A549 treated with CORT108297 at 1 μM for 4 hours (cell line): ENCODE measurements at places on chromosomes 11 and 22. TPM values are rescaled to one million over a fixed set of nuclear protein-coding genes. Genes with fewer than 3 reads are reported as not detected.

The RBMXL2 gene
- total RNA-seq: not detected in 5 replicates

The PHOX2A gene
- total RNA-seq: not detected in 5 replicates

The CDHR5 gene
- total RNA-seq: 0.03 to 0.08 TPM in 2 of 5 replicates, not detected in the others

The ELP4 gene
- 7.7 to 9.2 TPM (median 8.2 TPM) in 5 replicates for total RNA-seq

The BBOX1 gene
- total RNA-seq: 0.05 to 0.39 TPM in 2 of 5 replicates, not detected in the others

The TRPC6 gene
- 0.74 to 1.4 TPM (median 0.96 TPM) in 5 replicates for total RNA-seq

The GDPD5 gene
- total RNA-seq: 7.4 to 13.6 TPM (median 10.7 TPM) in 5 replicates

The OR51B4 gene
- not detected in 5 replicates for total RNA-seq

The SCGB1D2 gene
- 0.30 TPM in 1 of 5 replicates, not detected in the others for total RNA-seq

The ZNF280B gene
- total RNA-seq: 1.3 to 1.6 TPM (median 1.5 TPM) in 5 replicates

The OR51F1 gene
- not detected in 5 replicates for total RNA-seq

The XKR3 gene
- total RNA-seq: not detected in 5 replicates

The MAP6 gene
- 1.5 to 1.9 TPM (median 1.7 TPM) in 5 replicates for total RNA-seq

The CAPN5 gene
- total RNA-seq: 6.8 to 9.8 TPM (median 8.6 TPM) in 5 replicates

The HSPB2 gene
- not detected in 5 replicates for total RNA-seq

The TMA7B gene
- total RNA-seq: not detected in 5 replicates

The SLC17A6 gene
- total RNA-seq: not detected in 5 replicates

The GLYATL2 gene
- 0.08 TPM in 1 of 5 replicates, not detected in the others for total RNA-seq

The SHISAL1 gene
- total RNA-seq: 5.4 to 6.7 TPM (median 6.1 TPM) in 5 replicates

The OR51B5 gene
- total RNA-seq: not detected in 5 replicates

The MAJIN gene
- total RNA-seq: not detected in 5 replicates

The MS4A1 gene
- not detected in 5 replicates for total RNA-seq

The SOX10 gene
- total RNA-seq: not detected in 5 replicates

The NTM gene
- total RNA-seq: not detected in 5 replicates

The ISX gene
- not detected in 5 replicates for total RNA-seq

The DDX25 gene
- total RNA-seq: 0.09 TPM in 1 of 5 replicates, not detected in the others

The CCDC116 gene
- total RNA-seq: 0.05 to 0.06 TPM (median 0.06 TPM) in 3 of 5 replicates, not detected in the others

The SCGB1C1 gene
- not detected in 5 replicates for total RNA-seq

The SIPA1 gene
- 12.7 to 20.7 TPM (median 19.3 TPM) in 5 replicates for total RNA-seq

The OR4C16 gene
- total RNA-seq: not detected in 5 replicates

The KCTD17 gene
- 20.3 to 27.5 TPM (median 26.7 TPM) in 5 replicates for total RNA-seq

The DESI1 gene
- 14.9 to 16.6 TPM (median 16.2 TPM) in 5 replicates for total RNA-seq

The SERPING1 gene
- total RNA-seq: 0.38 to 0.85 TPM (median 0.66 TPM) in 5 replicates

The PDE2A gene
- 1.1 to 1.9 TPM (median 1.2 TPM) in 5 replicates for total RNA-seq

The ST14 gene
- 0.03 to 0.13 TPM (median 0.05 TPM) in 4 of 5 replicates, not detected in the other for total RNA-seq

The MEI1 gene
- total RNA-seq: 0.17 TPM in 1 of 5 replicates, not detected in the others

The RAG2 gene
- not detected in 5 replicates for total RNA-seq

The MPEG1 gene
- total RNA-seq: not detected in 5 replicates

The FIBIN gene
- not detected in 5 replicates for total RNA-seq

The OR51E2 gene
- total RNA-seq: not detected in 5 replicates

The BRSK2 gene
- total RNA-seq: 5.4 to 8.3 TPM (median 6.9 TPM) in 5 replicates

The PNPLA5 gene
- 0.03 to 0.07 TPM in 2 of 5 replicates, not detected in the others for total RNA-seq
